ENCODE measurements at places on chromosomes 12 and 14.

GRCh38 chr12:25034676-25035075 lies 85.8 kb upstream of the BCAT1 start:
- no peak for DNase-seq

GRCh38 chr12:121356657-121357056 lies 4.4 kb upstream of the ANAPC5 start:
- DNase-seq, result no peak

DNA sequence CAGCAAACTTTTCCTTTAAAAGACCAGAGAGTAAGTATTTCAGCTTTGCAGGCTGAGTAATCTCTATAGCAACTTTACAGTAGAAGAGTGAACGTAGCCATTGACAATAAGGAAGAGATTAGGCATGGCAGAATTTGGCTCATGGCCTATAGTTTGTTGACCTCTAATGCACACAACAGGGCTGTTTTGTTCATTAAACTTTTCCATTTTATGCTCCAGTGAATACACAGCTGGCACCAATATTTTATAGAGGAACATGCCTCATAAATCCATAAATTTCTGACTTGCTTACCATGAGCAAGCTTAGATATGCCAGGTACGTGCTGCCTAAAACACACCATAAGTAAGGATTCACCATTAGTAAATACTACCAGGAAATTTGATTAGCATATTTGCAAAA lies 609.0 kb upstream of the STXBP6 start:
- no peak for DNase-seq

GRCh38 chr12:124928912-124929530 lies 14.6 kb upstream of the UBC start:
- no peak for DNase-seq

- DNase-seq, result no peak
Measured at GRCh38 chr12:27161458-27162228, 79.3 kb upstream of the C12orf71 start.

- DNase-seq, result no peak
Measured at GRCh38 chr12:93111773-93112172, 182.7 kb upstream of the EEA1 start.

All from H4 (cell line).